NCI-H2081 treated with DMSO at 0.1 percent for 48 hours (cell line): ENCODE measurements at places on chromosomes 5 and 9.

GRCh38 chr5:14557791-14558415 lies 23.7 kb upstream of the OTULINL start:
- no peak for DNase-seq

DNA sequence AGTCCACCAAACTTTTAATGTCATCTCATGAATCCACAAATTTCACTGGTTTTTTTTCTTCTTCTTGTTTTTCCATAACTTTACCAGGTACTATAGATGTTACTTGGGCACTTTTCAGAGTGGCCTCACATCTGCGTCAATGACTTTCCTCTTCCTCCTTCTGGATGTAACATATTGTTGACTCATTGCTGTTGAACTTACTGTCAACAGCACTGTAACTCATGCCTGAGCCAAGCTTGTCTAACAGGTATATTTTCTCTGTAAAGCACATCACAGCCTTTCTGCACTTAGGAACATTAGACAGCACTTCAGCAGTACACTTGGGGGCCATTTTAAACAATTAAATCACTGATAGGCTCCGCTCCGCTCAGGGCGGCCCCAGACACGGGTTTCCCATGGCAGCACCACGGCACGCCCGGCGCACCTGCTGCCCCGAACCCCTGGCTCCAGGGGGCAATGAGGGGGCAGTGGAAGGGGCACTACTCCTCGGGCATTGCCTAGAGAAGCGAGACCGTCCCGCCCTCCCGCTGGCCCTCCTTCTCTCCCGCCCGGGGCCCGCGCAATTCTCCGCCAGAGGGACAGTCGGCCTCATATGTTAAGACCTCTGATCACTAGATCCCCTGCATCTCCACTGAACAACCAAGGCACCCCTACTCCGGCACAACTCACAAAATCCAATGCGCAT lies 41.9 kb upstream of the SPATA31C2 start:
- no peak for DNase-seq

GRCh38 chr9:8521112-8521511 lies 721.5 kb upstream of the DMAC1 start:
- no peak for DNase-seq

GRCh38 chr5:54547711-54548250 lies 30.2 kb downstream of the SNX18 start:
- no peak for DNase-seq

- DNase-seq, result no peak
Observed at GRCh38 chr5:92644266-92644886, 936.6 kb downstream of the NR2F1-AS1 start.

- DNase-seq, result no peak
Observed at GRCh38 chr5:164868761-164869160, 1363.3 kb downstream of the MAT2B start.

DNA sequence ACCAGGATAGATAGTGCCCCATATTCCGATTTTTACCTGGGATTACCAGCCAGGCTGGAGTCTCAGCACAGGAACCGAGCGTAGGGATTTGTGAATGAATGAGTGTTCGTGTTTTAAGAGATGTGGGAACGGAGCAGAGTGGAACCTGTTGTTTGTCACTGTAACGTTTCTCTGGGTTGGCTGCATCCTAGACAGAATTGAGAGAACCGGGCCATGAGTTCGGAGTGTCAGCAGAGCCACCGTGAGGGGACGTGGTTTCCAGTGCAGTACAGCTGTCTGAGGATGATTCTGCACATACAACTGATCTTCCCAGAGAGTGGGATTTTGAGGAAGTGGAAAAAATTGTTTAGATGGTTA lies 1.2 kb downstream of the PDE8B start:
- no peak for DNase-seq

GRCh38 chr5:137218471-137218870 lies 280.7 kb downstream of the SPOCK1 start:
- no peak for DNase-seq

GRCh38 chr9:10339152-10339551 lies 273.6 kb downstream of the PTPRD start:
- no peak for DNase-seq

- no peak for DNase-seq
Observed at GRCh38 chr5:134051305-134051704, 46.5 kb upstream of the VDAC1 start.

- DNase-seq, result no peak
Observed at GRCh38 chr5:87015901-87016300, 251.8 kb upstream of the RASA1 start.

DNA sequence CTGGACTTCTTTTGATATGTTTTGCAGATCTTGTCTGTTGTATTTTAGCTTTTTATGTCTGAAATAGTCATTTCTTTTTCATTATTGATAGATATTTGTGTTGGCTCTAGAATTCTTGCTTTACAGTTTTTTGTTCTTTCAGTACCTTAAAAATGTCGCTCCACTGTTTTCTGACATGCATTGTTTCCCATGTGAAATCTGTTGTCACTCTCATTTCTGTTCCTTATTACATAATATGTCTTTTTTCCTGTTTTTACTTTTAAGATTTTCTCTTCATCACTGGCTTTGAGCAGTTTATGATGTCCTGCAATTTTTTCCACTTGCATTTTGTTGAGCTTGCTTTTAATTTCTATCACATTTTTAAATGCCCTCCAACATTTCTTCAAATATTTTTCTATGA lies 270.4 kb upstream of the TARS1 start:
- no peak for DNase-seq

GRCh38 chr9:137694962-137695875 lies 76.4 kb downstream of the EHMT1 start:
- DNase-seq, result no peak

DNA sequence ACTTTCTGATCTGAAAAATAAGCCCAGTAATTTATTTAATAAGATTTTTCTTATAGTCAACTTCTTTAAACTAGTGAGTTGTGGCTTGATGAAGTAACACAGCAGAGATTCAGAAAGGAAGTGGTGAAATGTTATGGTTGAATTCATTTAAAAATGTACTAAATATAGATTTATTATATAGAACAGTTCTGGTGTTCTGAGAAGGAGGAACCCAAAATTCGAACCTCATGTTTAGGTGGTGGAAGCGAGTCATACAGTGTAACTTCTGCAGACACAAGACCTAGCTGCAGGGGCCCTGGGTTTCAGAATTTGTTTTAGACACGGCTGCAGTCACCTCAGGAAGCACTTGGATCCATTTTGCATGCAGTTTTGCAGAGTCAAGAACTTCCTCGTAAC lies 188.2 kb downstream of the TRIO start:
- DNase-seq, result no peak

DNA sequence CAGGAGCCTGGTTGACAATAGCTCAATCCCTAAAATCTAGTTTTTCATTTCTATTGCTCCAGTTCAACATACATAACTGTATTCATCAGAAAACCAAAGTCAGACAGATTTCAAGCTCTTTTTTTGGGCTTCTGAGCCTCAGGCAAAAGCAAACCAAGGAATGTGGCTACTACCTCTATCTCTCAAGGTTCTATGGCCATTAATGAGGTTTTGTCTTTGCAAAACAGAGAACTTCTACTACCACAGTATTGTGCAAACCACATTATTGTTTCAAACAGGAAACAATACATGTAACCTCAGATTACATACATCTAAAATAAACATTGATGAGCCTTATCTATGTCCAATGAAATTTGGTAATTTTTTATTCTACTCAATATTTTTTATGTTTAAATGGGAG lies 35.5 kb upstream of the FTMT start:
- no peak for DNase-seq

DNA sequence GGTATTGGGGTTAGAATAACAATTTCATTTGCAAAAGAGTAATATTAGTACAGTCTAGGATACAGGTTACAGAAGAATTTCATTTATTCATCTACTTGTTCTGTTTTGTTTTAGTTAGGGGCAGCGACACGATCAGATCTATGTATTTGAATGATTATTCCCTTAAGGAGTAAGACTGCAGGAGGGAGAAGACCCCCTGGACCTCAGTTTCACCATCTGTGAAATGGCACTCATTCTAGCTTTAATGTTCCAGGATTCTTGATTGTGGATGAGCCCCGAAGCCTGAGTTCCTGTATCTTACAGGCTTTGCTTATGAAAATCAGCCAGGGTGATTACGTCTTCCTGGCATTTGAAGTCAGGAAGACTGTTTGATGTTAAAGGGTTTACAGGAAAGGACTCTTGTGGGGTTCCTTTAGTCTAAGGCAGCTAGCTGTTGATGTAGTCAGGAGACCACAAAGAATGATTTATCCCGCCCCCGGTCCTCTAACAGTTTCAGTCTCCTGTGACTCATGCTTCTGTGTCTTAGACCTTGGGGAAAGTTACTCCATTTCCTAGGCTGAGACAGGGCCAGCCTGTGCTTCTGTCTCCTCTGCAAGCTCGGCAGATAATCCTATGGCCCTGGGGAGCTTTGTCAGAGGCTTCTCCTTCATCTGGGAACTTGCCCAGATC lies 11.5 kb downstream of the SMIM3 start:
- DNase-seq, result no peak

DNA sequence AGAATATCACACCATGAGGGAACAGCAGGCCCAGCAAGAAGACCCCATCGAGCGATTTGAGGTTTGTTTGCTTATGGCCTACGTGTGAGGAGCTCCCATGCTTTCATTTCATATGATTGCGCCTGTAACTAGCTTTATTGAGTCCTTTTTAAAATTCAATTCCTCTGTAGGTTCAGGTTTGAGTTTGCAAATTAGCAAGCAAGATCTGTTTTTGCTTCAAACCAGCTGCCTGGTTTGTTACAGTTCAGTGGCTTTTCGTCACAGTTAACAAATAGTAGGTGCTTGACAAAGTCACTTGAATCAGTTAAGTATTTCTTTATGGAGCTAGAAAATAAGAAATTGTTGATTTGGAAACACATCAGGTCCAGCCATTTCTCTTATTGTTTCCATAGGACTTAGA lies 56.3 kb downstream of the GPR21 start:
- no peak for DNase-seq

DNA sequence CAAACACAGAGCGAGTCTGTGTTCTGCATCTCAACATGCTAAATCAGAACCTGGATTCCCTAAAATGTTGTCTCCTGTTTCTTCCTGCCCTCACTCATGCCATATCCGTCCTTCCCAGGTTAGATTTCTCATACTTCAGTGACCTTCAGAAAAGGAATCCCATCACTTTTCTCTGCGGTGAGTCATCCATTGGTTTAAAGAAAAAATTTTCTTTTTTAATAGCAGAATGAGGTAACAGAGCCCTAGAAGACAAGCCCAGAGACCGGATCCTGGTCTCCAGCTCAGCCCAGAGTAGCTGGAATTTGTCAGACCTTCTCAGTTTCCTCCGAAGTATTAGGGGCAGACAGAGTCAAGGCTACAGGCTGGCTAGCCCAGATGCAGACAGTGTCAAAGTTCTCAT lies 143.2 kb upstream of the DMRT1 start:
- DNase-seq, result no peak

DNA sequence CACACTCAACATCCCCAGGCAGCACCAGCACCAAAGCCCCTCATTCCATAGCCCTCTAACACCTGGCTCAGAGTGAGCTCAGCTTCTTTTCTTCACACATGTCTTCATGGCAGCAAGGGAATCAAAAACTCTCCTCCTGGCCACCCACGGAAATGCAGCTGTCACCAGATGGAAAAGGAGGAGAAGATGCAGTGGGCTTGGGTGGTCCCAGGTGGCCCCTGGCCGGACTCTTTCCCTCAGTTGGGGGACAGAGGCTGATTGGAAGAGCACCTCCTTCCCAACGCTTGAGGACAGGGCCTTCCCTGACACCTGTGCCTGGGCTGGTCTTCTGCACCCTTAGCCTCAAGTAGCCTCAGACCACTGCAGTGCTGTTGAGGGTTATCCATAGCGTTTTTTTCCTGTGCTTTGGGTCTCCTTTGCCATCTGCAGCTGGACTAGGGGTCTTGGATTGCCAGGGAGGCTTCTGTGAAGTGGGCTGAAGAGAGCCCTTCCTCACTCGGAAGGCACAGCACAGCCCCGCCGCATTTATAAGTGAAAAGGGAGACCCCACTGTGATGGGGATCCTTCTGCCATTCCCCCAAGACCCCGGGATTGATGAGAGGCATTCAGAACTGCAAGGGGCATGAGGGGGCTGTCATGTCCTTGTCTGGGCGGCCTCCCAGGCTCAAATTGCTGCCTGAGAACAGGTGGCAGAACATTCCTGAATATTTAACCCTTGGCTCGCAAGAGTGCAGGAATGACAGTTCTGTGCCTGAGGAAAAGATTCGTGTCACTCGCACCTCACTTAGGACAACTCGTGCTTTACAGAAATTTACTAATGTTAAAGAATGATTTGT lies 200.0 kb downstream of the AUH start:
- DNase-seq, result no peak

GRCh38 chr9:96856363-96857286 lies 2.3 kb upstream of the ZNF782 start:
- DNase-seq, result peak; percentile 22

DNA sequence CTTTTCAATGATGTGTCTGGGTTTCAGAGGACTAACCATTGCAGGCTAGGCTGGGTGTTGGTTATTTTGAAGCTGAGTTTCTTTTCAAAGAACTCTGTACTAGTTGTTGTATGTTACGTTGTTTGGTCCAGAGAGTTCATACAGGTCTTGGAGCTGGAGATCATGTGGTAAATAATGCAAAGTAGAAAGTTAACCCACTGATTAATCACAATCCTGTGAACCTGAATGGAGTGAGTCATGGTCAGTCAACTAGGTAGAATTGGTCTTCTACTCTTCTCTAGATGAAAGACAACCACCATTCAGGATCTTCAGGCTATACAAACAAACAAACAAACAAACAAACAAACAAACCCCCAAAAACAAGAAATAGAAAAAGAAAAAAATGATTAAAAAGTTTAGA lies 388.9 kb upstream of the ACTBL2 start:
- DNase-seq, result no peak

DNA sequence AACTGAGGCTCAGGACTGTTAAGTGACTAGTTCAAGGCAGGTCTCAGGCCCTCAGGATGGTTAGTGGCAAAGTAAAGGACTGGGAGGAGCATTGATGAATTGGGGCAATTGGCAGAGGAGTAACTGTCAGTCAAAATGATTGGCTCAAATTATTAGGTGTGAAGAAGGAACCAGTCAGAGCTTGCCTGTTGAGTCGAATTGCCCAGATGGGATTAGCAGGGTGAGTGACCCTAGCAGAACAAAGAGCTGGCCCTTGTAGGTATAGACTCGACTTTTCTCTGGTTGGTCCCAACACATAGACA lies 2.6 kb upstream of the NSD1 start:
- DNase-seq, result no peak

DNA sequence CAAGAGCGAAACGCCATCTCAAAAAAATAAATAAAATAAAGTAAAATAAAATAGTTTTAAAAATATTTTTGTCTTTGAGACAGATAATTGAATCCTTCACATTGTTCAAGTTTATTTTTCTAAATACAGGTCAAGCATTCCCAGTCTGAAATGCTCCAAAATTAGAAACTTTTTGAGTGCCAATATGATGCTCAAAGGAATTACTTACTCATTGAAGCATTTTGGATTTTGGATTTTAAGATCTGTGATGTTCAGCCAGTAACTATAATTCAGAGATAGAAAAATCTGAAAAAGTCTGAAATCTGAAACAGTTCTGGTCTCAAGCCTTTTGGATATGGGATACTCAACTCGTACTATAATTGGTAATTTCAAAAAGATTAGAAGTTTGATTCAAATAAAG lies 39.8 kb downstream of the RBM27 start:
- DNase-seq, result no peak
